ENCODE measurements at places on chromosomes 3 and 15.

DNA sequence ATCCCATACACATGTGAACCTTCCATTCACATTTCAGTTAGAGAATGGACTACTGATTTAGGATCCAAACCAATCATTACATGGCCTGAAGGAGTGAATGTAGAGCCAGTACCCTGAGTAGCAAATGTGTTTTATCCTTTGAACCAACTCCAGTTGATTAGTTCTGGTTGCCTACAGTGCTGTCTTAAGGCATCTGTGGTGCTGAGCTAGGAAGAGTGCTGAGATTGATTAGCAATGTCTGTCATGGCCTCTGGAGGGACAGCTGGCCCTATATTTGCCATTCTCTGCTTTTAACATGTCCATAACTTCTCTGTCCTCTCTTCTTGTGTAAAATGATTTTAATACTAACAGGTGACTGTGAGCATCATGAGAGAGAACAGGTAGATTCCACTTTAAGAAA, 11.1 kb downstream of the LRTM1 start:
- no peak for DNase-seq

DNA sequence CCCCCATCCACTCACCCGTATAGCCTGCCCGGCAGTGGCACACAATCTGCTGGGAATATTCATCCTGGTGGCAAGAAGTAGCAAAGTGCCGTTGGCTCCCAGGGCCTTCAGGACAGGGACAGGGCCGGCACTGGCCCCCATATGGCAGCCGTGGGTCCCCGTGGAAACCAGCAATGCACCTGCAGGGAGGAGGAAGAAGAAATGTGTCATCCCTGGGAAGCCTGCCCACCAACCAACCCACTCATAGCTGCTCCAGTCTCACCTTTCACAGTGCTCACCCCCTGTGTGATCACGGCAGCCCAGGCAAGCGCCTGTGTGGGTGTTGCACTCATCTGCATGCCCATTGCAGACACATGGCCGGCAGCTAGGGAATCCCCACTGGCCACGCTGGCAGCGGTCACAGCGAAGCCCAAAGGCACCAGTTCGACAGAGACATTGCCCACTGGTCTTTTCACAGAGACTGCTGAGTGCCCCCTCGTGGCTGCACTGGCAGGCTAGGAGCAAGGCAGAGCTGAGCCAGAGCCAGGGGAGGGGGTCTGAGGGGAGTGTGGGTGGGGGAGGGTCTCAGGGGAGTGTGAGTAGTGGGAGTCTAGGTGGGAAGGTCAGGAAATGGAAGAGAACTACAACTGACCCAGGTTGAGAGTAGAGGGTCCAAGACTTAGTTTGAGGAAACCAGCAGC, 4.5 kb upstream of the USP19 start:
- DNase-seq, result no peak

DNA sequence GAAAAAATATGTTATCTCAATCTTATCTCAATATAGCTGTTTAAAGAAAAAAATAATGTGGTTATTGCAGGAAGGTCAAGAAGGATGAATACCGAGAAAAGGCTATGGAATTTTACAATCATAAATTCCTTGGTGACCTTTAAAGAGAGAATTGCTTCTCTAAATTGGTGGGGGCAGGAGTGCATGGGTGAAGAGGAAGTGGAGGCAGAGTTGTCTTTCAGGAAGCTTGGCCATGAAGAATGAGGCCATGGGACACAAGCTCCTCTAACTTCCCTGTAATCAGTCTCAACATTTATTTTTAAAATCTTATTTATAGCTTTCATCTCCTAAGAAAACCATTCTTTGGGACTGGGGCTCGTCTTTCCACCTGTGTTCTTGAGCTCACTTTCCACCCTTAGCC, 22.4 kb upstream of the ALDH1A2 start:
- no peak for DNase-seq

- no peak for DNase-seq
Measured at GRCh38 chr3:146881356-146881755, 276.2 kb upstream of the PLSCR5 start.

DNA sequence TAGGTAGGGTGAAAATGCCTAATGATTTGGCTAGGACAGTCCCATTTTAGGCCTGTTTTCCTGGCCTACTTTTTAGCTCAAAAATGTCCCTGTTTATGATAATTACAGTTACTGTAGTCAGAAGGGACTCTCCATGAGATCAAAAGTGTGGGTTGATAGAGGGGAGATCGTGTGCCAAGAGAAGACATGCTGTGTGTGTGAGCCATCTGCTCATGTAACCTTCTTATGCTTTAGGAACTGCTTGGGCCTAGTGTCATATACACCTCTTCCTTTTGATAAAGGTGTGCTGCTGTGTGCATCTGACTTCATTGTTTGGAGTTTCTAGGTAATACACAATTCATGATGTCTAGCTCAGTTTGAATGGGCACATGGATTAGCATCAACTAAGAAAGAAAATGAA, 786.5 kb downstream of the PDCD6IP start:
- no peak for DNase-seq

DNA sequence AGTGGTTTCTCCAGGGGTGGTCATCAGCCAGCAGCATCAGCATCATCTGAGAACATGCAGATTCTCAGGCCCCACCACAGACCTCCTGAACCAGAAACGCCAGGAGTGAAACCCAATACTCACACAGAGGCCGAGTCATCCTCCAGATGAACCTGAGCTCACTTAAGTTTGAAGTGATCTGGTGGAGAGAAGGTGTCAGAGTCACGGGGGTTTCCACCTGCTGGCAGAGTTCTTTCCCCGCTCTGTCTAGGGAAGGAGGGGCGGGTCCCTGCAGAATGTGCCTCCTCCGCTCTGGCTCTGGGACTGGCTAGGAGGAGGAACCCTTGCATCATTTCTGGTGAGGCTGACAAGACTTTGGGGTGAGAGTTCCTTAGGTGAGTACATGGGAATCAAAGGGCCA, 13.3 kb upstream of the KIF23 start:
- DNase-seq, result no peak

- no peak for DNase-seq
Measured at GRCh38 chr3:67526246-67526645, 128.2 kb downstream of the SUCLG2 start.

- no peak for DNase-seq
Measured at GRCh38 chr3:12566976-12567375, 10.1 kb downstream of the MKRN2 start.

- DNase-seq, result no peak
Measured at GRCh38 chr15:64521201-64521600, 60.8 kb downstream of the ZNF609 start.

- no peak for DNase-seq
Measured at GRCh38 chr3:29409409-29409808, 128.5 kb downstream of the RBMS3 start.

DNA sequence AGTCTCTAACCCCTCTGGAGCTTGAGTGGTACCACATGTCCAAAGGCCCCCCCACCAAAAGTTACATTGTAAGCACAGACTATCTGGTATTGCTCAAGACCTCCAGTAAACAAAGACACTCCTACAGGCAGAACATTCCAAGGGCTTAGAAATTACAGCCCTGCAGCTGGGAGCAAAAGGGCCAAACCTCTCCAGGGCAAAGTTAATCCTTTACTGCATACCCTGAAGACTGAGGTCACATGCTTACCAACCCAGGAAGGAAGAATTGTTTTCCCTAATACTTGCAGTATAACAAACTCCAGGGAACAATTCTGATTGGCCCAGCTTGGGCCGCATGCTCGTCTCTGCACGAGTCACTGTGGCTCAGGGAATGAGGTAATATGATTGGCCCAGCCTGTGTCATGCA, 266.1 kb upstream of the NR2F2 start:
- no peak for DNase-seq

- DNase-seq, result no peak
Measured at GRCh38 chr3:192490720-192491119, 236.6 kb downstream of the FGF12 start.

DNA sequence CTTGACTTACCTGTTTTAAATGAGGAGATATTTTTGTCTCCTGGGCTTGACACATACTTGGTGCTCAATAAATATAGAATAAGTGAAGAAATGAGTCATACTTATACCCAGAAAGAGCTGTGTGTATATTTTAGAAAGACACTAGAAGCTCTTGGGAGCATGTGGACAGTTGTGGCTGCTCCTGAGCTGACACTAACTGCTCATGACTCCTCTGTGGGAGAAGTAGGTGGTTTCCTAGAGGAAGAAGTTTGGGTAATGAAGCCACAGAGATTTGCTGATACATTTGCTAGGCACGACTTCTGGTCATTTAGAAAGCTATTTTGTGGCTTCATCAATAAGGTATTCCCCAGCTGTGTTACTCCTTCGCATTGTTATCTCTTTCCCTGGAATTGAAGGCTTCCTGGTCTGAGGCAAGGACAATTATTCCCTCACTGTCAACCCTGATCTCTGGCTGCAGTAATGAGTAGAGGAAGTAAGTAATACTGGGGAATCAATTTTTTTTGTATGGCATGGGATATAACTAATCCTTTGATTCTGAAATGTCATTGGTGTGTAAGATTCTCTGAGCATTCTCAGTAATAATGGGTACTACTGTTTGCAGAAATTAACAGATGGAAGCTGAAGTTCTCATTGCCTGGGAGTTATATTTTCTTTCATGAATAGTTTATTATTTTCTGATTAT, 79.6 kb upstream of the DCBLD2 start:
- no peak for DNase-seq

DNA sequence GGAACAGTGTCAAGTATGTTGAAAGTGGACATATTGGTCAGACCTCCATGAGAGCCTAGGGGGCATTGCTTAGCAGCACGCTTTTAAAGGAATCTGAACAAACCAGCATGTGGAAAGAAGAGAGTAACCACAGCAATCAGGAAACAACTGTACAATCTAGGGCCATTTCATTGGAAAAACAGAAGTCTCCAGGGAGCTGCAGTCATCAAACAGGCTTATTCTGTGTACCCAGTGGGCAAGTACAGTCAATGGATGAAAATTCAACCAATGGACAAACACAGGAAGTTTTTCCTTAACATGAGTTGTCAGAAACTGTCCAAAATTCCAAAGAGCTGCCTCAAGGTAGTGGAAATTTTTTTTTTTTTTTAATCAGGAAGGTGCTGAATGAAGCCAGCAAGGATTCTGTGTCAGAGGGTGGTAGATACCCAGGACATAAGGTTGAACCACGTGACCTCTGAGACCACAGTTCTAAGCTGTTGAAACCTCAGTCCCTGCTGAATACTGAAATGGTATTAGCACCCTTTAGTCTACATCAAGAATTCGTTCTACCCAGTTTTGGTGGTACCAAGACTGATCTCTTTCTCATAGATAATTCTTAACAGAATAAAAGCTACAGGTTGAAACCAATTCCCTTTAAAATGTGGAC, 4.4 kb upstream of the DLG1 start:
- no peak for DNase-seq

DNA sequence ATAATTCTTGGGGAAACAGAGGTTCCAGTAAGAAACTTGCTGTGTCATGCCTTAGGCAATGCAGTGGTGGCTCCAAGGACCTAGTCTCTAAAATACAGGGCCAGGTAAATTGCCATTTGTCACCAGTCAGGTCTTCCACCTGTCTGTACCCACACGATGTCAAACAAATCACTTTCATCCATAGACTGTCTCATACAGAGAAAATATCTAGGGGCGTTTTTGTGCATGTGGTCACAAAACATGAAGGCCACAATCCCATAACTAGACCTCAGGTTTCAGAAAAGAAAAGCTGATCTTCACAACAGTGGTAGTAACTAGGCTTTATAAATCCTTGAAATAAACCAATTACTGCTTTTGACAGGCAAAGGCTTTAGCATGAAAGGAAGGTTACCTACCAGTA, 92.3 kb downstream of the SLC9A9 start:
- no peak for DNase-seq

DNA sequence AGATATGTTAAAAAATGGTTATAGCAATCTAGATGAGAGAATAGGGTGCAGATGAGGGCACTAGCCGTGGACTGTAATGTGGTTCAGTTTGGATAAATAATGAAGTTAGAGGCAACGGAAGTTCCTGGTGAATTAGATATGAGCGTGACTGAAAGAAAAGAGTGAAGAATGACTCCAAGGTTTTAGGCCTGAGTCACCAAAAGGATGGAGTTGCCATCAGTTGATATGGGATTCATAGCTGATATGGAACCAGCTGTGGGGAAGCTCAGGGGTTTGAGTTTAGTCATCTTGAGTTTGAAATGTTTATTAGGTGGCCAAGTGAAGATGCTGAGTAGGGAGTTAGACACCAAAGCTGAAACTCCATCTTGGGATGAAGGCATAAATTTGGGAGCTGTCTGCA, 66.2 kb downstream of the SSR3 start:
- no peak for DNase-seq

GRCh38 chr15:60297047-60297446, 100.7 kb downstream of the ANXA2 start:
- DNase-seq, result no peak
